G401 (cell line): ENCODE measurements at places on chromosomes 6 and 20. TPM values are rescaled to one million over a fixed set of nuclear protein-coding genes. Genes with fewer than 3 reads are reported as not detected.

The PEX7 gene
- 4.6 and 5.8 TPM in 2 replicates for total RNA-seq

The AGER gene
- total RNA-seq, result 3.8 and 17.4 TPM in 2 replicates

- DNase-seq, result no peak
Measured at GRCh38 chr6:168796106-168796505, 355.1 kb downstream of the SMOC2 start.

- DNase-seq, result no peak
Measured at GRCh38 chr6:118579786-118580185, 31.7 kb downstream of the PLN start.

DNA sequence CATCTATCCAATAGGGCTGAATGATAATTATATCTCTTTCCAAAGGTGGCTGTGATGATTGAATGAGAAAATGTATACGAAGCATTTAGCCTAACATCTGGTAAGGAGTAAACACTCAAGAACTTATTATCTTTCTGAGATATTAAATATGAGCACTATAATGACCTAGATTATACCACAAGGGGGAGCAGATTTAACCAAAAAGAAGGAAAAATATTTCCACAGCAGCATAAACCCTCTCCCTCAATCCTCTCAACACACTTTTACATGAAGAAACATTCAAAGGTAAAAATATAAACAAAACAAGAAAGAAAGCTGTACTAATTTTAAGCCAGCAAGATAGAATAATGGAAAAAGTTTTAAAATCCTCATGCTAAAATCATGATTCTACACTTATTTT is 68.4 kb downstream of the SHPRH start:
- DNase-seq, result no peak
